Heart right ventricle (tissue), 16 donors: ENCODE measurements at places on chromosomes 4 and X. TPM values are rescaled to one million over a fixed set of nuclear protein-coding genes. Genes with fewer than 3 reads are reported as not detected.
A peak's percentile ranks its signal among the peaks of the same experiment; 100 is the strongest.

GRCh38 chr4:2255501-2256155 is 6.3 kb downstream of the MXD4 start:
- DNase-seq, result peak; percentile 56

DNA sequence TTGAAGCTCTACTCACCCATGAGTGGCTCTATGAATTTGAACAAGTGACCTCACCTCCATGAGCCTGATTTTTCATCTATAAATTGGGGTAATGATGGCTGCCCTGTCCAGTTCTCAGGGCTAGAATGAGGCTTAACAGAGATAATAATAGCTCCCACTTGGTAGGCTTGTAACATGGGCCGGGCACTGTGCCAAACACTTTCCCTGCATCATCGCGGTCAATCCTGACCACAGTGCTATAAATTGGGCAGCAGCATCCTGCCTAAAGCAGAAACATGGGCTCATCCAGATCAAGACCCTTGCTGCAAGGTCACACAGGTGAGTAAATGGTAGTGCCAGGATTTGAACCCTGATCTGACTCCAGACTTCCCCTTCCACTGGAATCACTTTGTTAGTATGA is 12.8 kb downstream of the APLN start:
- DNase-seq, result peak; percentile 33

GRCh38 chr4:138828926-138829325 is 186.7 kb upstream of the NOCT start:
- no peak for DNase-seq

Gene PAK3
- total RNA-seq, result 0.11 TPM

Gene PABPC1L2A
- total RNA-seq, result not detected

Gene FABP2
- not detected for total RNA-seq

DNA sequence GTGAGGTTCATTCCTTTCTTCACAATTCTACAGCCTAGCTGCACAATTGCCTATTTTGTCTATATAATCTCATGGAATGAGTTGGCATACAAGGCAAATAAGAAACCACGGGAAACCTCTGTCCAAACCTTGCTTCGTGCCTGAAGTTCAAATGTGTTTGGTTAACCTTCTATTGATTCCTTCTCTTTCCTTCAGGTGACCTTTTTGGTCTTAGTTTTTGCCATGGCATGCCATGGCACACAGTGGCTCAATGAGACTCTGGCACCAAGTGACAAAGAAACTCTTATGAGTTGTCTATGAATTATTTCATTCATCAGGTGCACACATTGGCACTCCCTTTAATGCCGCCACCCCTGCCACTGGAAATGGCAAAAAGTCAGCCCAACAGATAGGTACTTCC is 101.8 kb downstream of the PPARGC1A start:
- DNase-seq, result no peak

- no peak for DNase-seq
These were observed 344.1 kb downstream of the PCDH10 start for GRCh38 chr4:133493241-133493640.

GRCh38 chrX:11341274-11342201 is 48.3 kb downstream of the AMELX start:
- peak; percentile 17 for DNase-seq

- no peak for DNase-seq
These were observed 1950.9 kb downstream of the ARAP2 start for GRCh38 chr4:34293459-34293858.

Gene ERAS
- total RNA-seq, result not detected

- DNase-seq, result no peak
These were observed 146.2 kb downstream of the PRSS12 start for GRCh38 chr4:118206627-118207026.

DNA sequence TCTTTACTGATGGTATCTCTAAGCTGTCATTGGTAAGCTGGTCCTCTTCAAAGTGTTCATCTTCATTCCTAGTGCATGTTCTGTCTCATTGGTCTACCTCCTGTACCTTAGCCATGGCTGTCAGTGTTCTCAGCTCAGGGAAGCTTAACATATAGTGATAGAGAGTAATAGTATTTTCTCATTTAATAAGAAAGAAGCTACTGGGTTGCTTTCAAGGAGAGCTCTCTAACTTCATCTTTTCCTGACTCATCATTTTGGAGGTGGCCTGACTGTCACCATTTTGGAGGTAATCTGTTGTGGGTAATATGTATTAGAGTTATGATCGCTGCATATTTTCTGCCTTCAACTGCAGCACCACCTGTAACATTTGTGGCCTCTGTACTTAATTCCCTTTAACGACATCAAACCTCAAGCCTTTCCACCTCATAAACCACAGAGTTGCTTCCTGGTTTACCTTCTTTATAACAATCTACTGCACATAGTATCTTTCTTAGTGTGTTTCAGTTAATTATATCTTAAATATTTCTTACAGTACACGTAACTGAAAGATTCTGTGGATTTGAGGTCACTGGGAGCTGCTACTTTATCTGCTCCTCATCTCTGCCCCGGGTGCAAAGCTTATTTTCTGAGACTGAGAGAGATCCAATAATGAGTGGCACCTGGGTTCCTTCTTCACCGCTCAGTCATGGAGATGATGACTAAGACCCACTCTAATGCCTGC is 474.0 kb upstream of the TECRL start:
- DNase-seq, result no peak

- no peak for DNase-seq
These were observed 94.3 kb downstream of the CT47B1 start for GRCh38 chrX:120781403-120781802.

- no peak for DNase-seq
These were observed 21.5 kb downstream of the SLC9A7 start for GRCh38 chrX:46737462-46737861.

DNA sequence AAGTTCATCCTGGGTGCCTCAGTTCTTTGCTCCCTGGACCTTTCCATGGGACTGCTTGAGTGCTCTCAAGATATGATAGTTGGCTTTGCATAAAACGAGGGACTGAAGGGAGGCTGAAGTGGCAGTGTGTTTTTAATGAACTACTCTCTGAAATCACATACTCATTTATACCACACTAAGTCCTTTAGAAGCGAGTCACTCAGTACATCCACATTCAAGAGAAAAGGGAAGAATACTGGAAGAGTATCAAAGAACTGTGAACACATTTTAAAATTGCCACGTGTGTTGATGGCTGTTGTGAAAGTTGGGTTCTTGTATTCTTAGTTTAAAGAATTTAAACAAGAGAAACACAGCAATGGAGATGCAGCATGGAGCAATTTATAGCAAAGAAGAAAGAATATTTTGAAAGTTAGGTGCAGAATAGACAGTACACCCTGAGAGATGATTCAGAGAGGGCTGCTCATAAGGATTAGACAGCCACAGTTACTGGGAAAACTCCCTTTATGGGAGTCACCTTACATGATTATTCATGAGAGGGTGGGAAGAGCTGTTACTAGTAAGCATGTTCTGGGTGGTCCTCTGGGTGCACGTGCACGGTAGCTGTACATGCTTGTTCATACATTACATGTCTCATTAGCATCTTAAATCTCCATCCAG is 380.7 kb downstream of the ADGRL3 start:
- DNase-seq, result no peak

DNA sequence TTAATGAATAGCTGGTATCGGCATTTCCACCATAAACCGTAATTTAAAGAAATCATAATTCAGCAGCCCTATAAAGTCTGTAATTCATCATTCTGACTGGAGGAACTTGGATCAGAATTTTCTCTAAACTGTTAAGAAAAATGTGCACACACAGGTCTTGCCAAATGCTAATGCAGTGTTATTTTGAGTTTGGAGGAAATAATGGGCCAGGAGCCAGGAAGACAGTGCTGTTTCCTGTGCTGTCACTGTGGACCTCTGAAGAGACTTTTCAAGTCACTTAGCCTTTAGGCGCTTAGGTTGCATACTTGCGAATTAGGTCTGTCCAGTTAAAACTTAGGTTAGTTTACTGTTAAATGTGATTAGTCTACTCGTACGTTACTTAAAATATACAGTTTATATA is 137.5 kb upstream of the ANXA3 start:
- no peak for DNase-seq

DNA sequence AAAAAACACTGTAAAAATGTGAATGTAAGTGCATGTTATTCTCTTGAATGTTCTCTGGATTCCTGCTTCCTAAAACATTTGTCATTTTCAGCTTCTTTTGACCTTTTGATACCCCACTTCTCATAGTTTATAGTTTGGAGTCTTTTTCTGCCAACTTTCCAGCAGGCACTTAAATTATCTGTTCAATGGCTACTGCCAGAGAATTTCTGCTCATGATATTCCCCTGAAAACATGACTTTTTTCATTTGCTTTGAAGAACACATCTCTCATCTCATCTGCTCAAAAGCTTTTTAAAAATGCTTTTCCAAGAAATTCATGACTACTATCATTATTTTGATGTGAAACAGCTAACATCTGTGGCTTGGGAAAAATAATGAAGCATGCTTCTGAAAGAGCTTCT is 269.7 kb upstream of the PCDH7 start:
- no peak for DNase-seq

Gene ANK2
- total RNA-seq, result 293 TPM

DNA sequence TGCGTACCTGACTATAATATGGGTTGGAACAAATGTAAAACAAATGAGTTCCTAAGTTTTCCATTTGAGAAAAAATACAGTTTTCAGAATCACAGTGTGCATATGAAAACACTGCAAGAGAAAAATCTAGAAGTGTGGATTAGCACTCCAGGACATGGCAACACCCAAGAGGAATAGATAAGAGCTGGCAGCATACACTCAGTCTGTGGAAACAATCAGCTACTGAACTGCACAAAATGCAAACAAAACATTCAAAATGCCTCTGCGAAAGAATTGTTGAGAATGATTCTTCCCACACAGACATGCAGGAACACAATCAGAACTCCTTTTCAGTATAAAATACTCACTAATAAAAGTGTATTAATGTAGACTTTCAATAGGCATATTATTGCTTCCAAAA is 39.9 kb downstream of the ATP8A1 start:
- no peak for DNase-seq

Gene PRDM8
- 1.3 TPM for total RNA-seq

Gene FOXP3
- total RNA-seq, result not detected

DNA sequence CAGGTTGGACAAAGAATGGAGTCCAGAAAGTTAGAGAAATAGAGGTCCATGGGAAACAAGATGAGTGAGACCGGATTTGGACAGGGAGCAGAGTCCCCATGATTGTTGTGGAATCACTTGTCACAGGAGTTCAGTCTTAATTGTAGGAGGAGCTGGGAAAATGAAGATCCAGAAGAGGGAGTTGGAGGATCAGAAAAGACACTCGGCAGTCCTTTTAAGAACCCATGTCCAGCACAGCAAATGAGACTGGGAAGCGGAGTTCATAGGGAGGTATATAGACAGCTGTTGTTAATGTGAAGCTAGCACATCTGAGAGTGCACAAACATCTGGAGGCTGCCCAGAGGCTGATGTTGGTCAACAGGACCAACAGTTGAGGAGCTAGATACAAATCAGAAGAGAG is 111.4 kb upstream of the RXFP1 start:
- DNase-seq, result no peak

DNA sequence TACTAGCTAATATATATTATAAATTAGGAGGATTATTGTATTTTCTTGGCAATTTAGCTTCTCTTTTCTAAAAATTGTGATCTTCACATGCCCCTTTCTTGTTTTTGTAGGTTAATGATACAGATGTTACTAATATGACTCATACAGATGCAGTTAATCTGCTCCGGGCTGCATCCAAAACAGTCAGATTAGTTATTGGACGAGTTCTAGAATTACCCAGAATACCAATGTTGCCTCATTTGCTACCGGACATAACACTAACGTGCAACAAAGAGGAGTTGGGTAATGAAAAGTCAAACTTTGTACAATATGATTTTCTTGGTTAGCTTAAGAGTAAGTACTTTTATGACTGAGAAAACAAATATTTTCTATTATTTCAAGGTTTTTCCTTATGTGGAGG is 74.1 kb downstream of the SLC10A6 start:
- no peak for DNase-seq

- no peak for DNase-seq
These were observed 142.9 kb upstream of the SFRP2 start for GRCh38 chr4:153931804-153932203.

Gene SLC4A4
- 32.2 TPM for total RNA-seq

DNA sequence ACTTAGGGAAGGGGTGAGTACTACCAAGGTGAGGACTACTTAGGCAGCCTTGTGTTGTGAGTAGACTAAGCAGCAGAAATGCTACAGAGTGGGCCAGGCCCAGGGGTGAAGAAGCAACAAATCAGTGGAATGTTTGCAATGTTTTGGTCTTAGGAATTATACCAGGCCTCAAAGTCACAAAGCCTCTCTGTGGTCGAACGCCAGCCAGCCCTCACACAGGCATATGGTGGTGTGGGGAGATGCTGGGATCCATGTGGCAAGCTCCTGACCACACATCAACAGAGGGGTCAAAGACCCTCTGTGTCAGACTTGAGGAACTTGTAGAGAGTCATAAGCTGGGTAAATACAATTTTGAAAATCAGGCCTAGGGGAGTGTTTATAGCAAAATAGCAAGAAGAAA is 153.8 kb upstream of the KLF3 start:
- DNase-seq, result no peak

GRCh38 chr4:117084866-117085701 is at the start of gene TRAM1L1:
Gene TRAM1L1 (minus strand): TSS chr4:117085576. CDS start chr4:117085393, 183 bp downstream.
- DNase-seq, result peak; percentile 45

Gene NSUN7
- not detected for total RNA-seq

- no peak for DNase-seq
These were observed 13.6 kb upstream of the NAT8L start for GRCh38 chr4:2045518-2045951.

Gene DSPP
- total RNA-seq, result not detected

Gene TSPAN6
- 4.6 TPM for total RNA-seq

Gene ATP1B4
- 0.59 TPM for total RNA-seq

DNA sequence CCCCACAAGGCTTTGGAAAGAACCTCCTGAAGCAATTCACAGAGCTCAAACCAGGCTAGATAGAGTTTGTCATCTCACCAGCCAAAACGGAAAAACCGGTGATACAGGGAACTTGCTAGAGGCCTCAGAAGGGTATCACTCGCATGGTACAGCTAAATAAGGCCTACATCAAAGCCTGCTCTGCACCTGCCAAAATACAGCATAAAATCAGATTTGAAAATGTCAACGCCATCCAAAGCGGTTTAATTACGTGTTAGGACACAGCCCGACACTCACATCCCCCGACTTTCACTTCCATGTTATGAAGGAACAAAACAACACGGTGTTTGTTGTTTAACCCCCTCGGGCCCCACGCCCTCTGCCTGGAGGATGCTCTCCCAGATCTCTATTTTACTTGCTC is 65.0 kb downstream of the MAPK10 start:
- no peak for DNase-seq

DNA sequence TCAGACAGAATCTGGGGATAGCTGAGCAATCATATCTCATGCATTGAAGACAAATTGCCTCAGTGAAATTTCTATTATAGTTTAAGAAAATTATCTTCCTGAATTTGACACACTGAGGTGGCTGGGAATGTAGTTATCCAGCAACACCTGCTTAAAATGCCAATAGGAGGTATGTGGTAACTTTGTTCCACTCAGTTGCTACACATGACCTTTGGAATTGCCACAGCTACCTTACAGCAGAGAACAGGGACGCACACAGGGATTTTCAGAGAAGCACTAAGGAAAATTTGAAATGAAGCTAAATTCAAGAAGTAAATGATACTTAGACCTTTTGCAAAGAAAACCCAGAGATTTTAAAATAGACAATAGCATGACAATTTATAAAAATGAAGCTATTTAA is 264.6 kb downstream of the IL1RAPL1 start:
- DNase-seq, result no peak
